CD4-positive, alpha-beta T cell treated with Interleukin-10 for 1 hour (primary cell): ENCODE measurements at places on chromosomes 1 and 21.

DNA sequence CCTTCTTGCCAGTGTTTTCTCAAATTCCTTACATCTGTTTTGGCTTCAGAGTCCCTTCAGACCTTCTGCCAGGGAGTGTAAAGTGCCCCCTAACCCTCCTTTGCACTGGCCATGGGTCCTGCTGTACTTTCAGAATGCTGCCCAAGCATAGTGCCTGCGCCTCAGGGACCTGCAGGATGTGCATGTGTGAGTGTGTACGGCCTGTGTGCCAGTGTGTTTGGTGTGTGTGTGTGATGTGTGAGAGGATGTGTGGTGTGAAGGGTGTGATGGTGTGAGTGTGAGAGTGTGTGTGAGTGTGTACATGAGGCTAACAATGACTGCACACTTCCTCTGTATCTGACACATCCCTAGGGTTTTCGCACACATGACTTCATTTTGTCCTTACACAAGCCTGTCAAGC, 265.8 kb upstream of the RAB4A start:
- no peak for DNase-seq

DNA sequence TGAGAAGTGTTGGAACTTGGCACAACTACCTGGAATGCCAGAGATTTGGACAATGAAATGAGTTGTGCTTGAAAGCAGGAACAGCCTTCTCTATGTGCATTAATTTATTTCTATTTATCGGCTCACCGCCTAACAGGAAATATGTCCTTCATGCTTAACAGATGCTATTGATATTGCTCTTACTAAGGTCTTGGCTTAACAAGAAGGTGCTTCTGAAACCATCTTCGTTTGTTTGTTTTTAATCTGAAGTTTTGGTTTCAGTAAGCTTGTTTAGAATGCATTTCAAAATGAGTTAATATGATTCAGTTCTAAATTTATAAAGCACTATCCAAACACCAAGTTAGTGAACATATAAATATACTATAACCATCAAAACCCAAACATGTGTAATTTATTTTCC, 898.3 kb upstream of the B3GALT2 start:
- no peak for DNase-seq

DNA sequence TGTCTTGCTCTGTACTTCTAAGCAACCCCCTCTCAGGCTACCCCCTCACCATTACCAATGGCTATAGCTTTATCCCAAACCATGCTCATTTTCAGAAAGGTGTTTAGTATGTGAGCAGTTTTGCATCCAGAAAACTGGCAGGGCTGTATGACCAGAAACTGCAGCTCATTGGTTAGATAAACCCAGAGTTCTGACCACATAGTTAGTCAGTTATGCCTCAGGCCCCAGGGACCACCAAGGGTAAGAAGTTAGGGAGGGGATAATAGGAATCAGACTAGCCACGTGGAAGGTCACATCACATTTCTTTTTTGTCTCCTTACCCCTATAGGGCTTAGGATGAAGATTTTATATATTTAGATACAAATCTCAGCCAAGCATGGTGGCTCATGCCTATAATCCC, 1.2 kb downstream of the ITGA10 start:
- no peak for DNase-seq

- peak; percentile 47 for DNase-seq
Measured at GRCh38 chr1:117339866-117340700, 27.2 kb upstream of the MAN1A2 start.

GRCh38 chr1:182210417-182210816, 148.9 kb upstream of the ZNF648 start:
- DNase-seq, result no peak

DNA sequence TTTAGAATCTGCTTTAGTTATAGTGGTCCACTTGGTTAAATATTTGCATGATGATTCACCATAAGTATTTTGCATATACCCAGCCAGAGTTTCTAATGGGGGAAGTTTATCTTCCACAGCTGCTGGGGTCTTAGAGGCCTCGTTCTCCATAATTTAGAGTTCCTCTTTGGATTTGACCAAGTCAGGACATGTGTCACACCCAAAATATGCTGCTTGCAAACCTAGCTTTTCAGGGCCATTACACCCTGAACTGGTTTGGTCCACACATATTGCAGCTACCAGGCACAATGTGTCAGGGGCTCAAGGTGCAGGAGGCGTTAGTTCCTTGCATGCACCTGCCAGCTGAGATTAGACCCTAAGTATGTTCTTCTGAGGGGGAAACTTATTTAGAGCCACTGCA, 17.1 kb upstream of the FMO4 start:
- DNase-seq, result no peak

DNA sequence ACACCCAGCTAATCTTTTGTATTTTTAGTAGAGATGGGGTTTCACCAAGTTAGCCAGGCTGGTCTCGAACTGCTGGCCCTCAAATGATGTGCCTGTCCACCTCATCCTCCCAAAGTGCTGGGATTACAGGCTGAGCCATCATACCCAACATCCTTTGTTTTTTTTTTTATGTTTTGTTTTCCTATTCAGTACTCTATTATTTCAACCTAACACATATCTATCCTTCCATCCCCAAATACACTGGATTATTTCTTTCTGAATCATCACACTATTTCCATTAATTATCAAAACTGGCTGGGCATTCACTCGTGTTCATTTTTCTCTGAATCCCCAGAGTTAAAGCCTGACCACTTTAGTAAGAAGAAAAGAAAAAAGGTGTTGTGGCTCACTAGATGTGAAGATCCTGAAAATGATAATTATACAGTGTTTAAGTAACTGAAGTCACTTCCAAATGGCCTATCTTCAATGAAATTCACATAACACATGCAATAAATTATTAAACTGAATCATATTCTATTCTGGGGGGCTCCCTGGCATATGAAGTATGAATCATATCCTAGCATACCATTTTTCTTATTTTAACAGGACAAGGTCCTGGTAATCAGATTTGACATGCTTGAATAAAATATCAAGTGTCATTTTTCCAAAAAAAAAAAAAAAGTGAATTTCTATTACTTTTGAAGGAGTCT, 1754.2 kb downstream of the BRINP3 start:
- no peak for DNase-seq

GRCh38 chr1:10051656-10052055, 18.9 kb downstream of the UBE4B start:
- DNase-seq, result no peak

- no peak for DNase-seq
Measured at GRCh38 chr1:156676820-156677615, at the start of gene NES. Gene NES, minus strand, starts transcription at chr1:156677407. Its CDS starts 143 bp downstream, at chr1:156677264.

DNA sequence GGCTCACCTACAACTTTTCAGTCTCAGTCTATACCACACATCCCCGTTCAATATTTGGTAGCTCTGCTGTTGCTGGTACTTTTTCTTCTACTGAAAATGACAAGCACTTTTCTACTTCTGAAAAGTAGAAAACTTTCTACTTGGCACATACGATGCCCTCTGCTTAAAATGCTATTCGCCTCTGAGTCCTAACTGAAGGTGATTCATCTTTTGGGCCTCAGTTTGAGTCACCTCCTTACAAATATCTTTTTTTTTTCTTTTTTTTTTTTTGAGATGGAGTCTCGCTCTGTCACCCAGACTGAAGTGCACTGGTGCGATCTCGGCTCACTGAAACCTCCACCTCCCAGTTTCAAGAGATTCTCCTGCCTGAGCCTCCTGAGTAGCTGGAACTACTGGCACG, 136.0 kb upstream of the CYYR1 start:
- DNase-seq, result no peak

- DNase-seq, result peak; percentile 79
Measured at GRCh38 chr1:89085781-89086180, 20.8 kb upstream of the GBP1 start.

GRCh38 chr1:7070389-7071029, 285.3 kb downstream of the CAMTA1 start:
- peak; percentile 40 for DNase-seq

GRCh38 chr21:45042664-45043161, 31.7 kb upstream of the ADARB1 start:
- no peak for DNase-seq

DNA sequence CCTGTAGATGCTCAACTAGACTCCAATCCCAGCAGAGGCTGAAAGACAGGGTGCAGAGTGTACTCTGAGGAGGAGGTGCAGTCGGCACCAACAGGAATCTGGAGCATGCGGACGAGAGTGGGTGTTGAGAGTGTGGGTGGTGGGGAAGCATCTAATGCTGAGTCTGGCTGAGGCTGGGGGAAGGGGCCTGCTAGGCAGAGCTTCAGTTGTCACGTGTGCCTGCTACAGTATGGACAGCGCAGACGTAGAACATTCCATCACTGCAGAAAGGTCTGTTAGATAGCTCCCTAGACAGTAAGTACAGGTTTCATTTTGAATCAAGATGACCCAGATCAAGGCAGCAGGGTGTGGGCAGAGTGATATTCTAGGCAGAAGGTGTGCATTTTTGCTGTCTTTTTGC, 23.1 kb downstream of the SNAP47 start:
- DNase-seq, result no peak

DNA sequence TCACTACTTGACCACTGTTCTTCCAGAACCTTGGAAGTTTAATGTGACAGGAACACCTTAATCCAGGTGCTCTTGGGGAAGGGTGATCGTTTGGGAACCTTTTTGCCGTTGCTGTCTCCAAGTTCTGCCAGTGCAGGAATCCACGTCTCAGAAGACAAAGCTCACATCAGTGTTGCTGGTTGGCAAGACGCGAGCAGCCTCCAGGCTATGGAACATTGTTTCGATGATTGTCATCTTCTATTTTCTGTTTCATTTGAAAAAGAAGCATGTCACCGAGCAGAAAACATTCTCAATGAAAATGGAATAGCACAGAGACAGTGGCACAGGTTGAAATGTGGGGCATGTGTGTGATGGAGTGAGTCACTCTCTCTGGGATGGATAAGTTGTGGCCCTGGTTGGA, 11.7 kb downstream of the STUM start:
- DNase-seq, result no peak

DNA sequence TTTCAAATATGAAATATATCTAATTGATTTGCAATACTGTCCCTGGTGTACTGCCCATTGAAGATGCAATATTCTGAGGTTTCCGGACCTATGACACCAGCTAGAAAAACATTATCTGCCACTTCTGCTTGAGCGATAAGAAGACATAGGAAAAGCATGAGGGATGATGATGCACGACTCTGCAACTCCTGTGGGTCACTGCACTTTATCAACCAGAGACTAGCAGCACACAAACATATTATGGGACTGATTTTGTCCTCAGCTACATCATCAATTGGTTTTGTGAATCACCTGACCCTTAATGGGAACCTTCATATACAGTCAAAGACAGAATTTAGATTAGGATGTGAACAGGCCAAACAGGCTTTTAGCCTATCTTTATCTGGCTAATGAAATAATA, 13.8 kb upstream of the KCNA3 start:
- no peak for DNase-seq

- peak; percentile 89 for DNase-seq
Measured at GRCh38 chr1:155989242-155990004, 11.1 kb upstream of the ARHGEF2 start.

- DNase-seq, result no peak
Measured at GRCh38 chr1:114352797-114353196, 158.2 kb downstream of the TRIM33 start.

DNA sequence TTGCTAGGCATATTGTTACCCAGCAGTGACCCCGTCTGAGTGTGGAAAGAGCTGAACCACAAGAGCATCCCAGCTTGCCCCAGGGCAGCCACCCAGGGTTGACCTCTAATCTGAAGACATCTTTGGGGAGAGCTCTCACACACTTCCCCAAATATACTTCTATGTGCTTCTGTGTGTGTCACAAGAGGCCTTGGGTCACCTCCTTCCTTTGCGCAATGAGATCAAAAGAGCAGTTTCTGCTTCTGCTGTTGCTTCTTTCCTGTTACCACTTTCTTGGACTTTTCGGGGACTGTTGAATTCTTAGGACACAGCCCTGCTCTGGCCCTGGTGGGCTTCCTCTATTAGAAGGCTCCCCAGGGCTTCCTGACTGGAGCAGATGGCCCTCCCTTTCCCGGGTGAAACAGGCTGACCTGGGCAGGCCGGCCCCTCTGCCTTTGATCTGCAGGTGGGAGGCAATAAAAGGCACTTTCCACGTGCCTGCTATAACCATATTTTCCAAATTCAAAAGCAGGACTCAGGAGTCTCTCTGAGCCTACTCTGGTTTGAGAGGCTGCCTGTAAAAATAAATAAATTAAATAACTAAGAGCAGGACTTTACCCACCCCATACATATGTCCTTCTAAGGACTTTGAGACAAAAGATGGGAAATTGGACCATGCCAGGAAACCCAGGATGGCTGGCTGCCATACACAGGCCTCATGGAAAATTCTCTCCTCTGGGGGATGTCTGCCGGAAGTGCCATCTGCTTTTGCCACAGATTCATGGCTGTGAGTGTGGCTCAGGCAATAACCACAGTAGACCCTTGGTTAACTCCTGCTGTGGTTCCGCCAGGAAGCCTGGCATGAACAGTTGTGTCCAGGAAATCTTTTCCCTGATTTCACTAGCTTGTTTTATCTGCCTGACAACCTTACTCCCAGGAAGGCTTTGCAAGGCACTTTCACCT, 28.3 kb upstream of the RCSD1 start:
- DNase-seq, result peak; percentile 35

DNA sequence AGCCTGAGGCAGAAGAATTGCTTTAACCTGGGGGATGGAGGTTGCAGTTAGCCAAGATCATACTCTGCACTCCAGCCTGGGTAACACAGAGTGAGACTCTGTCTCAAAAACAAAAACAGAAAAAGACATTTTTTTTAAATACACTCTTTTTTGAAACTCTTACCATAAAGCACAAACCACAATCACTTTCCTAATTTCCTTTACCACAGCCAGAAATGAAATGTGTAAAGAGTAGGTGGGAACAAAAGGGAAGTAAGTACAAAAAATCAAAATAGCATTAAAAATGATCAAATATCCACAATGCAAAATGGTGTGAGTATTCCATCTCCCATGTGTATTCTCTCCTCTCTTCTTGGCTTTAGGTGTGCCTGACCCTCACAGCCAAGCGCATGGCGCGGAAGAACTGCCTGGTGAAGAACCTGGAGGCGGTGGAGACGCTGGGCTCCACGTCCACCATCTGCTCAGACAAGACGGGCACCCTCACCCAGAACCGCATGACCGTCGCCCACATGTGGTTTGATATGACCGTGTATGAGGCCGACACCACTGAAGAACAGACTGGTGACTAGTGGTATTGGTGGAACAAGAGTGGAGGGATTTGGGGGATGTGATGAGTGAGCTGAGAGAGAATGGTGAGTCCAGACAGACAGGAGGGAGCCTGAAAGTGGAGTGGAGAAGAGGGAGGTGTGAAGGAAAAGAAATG, 14.9 kb downstream of the ATP1A4 start:
- no peak for DNase-seq

DNA sequence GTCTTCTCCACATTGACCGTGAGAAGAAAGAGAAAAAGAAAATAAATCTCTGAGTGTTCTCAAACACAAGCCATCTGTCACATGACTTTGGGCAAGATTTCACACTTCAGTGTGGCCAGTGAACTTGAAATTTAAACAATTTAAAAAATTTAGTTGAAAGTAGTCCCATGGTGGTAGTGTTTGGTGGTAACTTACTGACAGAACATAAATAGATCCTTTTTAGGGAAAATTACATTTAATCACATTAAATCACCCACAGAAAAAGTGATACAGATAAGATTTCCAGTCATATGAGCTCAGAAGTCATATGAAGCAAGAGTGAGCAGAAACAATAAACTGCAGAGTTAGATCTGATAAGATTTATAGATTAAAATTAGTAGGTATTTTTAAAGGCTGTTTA, 31.9 kb upstream of the SGIP1 start:
- DNase-seq, result no peak

GRCh38 chr1:40684669-40685068, 6.8 kb upstream of the NFYC start:
- DNase-seq, result no peak
